A549 treated with dexamethasone at 1 μM for 4 hours (cell line): ENCODE measurements at places on chromosomes 5 and 9. TPM values are rescaled to one million over a fixed set of nuclear protein-coding genes. Genes with fewer than 3 reads are reported as not detected.

Gene PRR16
- total RNA-seq = 0.13 to 0.14 TPM in 2 of 5 replicates, not detected in the others

Gene SLC34A3
- total RNA-seq = 0.05 to 0.11 TPM (median 0.06 TPM) in 5 replicates

Gene SRD5A1
- 18.7 to 29.0 TPM (median 27.7 TPM) in 5 replicates for total RNA-seq

Gene TPD52L3
- total RNA-seq = not detected in 5 replicates

Gene MZB1
- 0.09 to 0.20 TPM in 2 of 5 replicates, not detected in the others for total RNA-seq

Gene CNTLN
- total RNA-seq = 4.8 to 6.1 TPM (median 5.7 TPM) in 5 replicates

Gene PCDHB14
- 0.01 to 0.09 TPM (median 0.06 TPM) in 5 replicates for total RNA-seq
